Cerebellar nuclear complex (tissue), 1 donor: ENCODE measurements at places on chromosomes 6 and 20.

DNA sequence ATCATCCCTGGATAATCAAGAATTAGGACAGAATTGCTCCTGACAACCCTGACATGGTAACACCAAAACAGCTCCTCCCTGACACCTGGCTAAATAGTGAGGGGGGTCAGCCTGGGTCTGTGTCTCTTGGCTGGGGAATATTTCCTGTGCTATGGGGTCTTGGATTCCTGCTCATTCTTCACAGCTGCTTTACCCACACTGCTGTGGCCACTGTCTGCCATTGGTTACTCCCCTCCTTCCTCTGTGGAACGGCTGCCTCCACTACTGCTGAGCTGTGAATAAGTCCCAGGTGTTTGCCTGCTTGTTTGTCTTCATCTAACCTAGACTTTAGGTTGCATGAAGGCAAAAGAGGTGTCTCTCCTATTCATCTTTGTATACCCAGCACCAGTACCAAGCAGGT, 33.9 kb upstream of the TXLNB start:
- no peak for DNase-seq

DNA sequence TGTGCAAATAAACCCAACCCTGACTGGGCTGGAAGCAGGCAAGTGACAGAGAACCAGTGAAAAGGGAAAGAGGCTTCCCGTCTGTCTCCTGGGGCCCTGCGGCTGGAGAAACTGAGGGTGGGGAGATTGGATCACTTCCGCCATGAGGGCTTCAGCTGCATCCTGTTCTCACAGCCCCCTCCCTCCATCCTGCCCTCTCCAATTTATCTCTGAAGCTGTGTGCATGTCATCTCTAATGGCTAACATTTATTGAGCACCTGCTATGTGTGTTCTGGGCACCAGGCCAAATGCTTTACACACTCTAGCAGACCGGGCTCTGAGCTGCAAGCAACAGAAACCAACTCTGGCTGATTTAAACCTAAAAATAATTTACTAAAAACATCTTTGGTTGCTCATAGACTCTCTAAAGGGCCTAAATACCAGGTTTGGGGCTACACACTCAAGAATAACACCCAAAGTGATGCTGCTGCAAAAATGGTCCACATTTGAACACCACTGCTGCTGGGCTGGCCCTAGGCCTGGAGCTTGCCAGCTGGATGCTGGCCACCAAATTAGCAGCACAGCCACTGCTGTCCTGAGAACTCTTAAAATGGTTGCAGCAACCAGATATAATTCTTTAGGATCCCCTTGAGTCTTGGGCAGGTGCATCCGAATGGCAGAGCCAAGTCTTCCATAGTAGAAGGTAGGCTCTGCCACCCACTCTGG, 123.6 kb upstream of the LRFN2 start:
- no peak for DNase-seq

- DNase-seq: no peak
These were observed 838.4 kb downstream of the DHX35 start for GRCh38 chr20:39800548-39800947.

- no peak for DNase-seq
These were observed 60.8 kb downstream of the BTBD3 start for GRCh38 chr20:11978496-11978895.

DNA sequence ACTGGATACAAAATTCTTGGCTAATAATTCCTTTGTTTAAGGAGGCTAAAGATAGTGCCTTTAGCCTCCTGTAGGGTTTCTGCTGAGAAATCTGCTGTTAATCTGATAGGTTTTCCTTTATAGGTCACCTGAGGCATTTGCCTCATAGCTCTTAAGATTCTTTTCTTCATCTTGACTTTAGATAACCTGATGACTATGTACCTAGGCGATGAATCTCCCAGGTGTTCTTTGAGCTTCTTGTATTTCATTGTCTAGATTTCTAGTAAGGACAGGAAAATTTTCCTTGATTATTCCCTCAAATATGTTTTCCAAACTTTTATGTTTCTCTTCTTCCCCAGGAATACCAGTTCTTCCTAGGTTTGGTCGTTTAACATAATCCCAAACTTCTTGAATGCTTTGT, 479.4 kb upstream of the MAN1A1 start:
- no peak for DNase-seq

GRCh38 chr6:158926414-158926813, 73.6 kb downstream of the RSPH3 start:
- no peak for DNase-seq

GRCh38 chr20:7990385-7990784, 29.2 kb downstream of the TMX4 start:
- no peak for DNase-seq

GRCh38 chr6:110359556-110359955, 1.4 kb upstream of the METTL24 start:
- no peak for DNase-seq

DNA sequence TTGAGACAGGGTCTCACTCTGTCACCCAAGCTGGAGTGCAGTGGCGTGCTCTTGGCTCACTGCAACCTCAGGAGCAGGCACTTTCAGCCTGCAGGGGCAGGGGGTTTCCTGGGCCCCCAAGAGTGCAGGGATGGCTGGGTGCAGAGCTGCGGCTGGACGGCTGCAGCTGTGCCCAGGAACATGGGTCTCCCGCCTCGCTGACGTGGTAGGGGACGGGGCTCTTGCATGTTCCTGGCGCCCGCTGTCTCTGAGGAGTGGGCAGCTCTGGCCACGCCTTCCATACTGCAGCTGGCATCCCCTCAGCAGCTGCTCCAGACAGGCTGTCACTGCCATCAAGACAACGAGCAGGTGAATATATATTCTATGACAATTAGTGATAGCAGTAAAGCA, 2.2 kb upstream of the DEK start:
- no peak for DNase-seq

GRCh38 chr20:62496568-62497218, 20.9 kb upstream of the GATA5 start:
- DNase-seq: no peak

DNA sequence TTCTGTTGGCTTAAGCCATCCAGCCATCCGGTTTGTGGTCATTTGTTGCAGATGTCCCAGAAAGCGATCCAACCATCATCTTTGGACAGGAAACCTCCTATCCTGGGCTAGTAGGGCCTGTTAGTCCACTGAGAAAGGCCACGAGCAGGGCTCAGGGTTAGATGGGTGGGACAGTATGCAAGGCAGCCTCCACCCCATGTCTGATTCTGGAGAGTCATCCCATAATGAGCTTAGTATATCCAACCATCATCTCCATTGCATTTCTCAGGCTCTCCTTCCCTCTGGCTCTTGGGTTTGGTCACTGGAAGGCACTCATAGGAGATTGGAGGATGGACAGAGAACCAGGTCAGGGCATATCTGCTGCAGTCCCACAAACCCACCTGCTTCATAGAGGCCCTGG, 117.8 kb downstream of the LRFN2 start:
- no peak for DNase-seq

DNA sequence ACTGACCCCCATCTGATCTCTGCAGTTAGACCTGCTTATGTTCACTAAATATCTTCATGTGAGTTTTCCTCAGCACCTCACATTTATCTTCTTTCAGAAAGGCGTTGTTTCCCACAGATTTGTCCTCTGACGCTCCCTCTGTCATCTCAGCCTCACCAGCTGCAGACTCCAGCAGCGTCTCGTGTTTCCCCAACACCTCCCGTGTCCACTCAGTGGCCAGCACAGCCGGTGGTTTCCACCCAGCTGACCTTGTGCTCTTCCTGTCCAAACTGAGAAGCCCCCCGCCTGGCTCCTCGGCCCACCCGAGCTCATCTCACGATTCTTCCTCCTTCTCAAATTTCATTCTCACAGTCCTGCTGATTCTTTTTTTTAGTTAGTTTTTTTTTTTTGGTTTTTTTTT, 12.5 kb downstream of the ERMARD start:
- DNase-seq: no peak

- DNase-seq: no peak
These were observed 205.5 kb downstream of the ZNF217 start for GRCh38 chr20:53387983-53388675.

DNA sequence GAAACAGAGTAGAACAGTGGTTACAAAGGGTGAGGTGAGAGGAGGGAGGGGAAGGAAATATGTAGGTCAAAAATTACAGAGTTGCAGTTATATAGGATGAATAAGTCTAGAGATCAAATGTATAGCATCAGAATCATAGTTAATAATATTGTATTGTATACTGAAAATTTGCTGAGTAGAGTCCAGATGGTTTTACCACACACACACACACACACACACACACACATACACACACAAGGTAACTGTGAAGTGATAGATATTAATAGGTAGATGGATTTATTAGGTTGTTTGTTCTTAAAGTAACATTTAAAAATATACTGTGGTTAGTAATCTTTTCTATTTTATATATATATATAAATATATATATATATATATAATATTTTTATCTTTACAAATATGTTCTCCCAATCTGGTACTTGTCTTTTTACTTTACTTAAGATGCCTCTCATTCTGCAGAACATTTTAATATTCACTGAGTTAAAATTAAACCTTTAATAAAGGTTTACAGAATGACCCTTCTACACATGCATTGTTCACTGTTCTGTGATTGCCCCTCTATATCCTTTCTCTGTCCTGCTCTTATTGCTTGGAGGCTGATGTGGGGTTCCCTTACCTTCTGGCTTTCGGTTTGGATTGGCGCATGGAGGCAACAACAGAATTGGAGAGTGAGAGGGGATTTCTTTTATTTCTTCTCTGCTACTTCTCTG, 408 bp downstream of the PTCHD4 start:
- DNase-seq: no peak

GRCh38 chr6:105794870-105795269, 291.3 kb upstream of the PRDM1 start:
- no peak for DNase-seq

GRCh38 chr20:41334443-41335421, 5.9 kb upstream of the LPIN3 start:
- DNase-seq: no peak

DNA sequence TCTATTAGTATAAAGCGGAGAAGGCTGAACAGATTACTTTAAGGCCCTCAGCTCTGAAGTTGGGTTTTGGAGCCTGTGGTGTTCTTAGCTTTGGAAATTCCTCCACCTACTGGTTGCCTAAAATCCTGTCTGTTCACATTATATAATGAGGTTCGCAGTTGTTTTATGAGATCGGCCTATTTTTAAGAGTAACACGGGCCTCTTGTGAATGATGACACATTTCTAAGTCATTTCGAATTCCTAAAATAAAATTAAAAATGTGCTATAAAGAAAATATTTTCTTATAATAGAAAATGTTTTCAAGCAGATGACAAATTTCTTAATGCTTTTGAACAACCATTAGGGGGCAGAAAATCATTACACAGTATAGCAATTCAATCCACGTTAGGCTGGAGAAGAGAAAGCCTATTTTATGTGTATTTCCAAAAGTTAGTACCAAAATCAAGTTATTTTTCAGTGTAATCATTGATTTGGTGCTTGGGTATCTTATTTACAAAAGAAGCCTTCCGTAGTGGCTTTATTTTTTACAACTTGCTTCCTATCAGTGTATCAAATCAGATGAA, 15.8 kb upstream of the FAM8A1 start:
- DNase-seq: peak; percentile 68

DNA sequence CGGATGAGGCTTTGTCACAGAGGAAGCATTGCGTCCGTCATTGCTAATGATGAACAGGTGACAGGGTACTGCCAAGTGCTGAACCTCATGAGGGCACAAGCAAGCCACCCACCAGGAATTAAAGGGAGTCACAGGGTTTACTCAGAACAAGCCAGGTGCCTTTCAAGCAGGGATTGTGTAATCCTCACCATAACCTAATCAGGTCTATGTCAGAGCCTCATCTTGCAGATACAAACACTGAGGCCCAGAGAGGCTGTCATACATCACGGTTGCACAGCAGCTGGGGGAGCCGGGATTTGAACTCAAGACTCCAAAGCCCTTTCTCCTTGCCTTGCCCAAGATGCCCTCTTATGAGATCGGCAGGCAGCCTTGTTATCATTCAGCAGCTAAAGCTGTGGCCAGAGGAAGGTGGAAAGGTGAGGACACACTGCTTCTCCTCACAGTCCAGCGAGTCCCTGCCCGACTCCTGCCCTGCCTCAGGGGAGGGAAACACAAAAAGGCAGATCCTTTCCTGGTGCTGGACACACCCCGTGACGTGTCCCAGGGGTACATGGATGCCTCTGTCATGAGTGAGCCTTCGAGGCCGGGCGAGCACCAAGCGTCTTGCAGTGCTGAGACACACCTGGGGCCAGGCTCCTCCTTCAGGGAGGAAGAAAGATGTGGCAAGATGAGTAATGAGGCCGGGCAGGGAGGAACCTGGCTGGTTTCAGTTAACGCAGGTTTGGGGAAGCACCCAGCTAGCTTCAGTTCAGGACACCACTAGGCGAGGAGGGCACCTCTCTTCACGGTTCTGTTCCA, 214.9 kb downstream of the LY86 start:
- no peak for DNase-seq

DNA sequence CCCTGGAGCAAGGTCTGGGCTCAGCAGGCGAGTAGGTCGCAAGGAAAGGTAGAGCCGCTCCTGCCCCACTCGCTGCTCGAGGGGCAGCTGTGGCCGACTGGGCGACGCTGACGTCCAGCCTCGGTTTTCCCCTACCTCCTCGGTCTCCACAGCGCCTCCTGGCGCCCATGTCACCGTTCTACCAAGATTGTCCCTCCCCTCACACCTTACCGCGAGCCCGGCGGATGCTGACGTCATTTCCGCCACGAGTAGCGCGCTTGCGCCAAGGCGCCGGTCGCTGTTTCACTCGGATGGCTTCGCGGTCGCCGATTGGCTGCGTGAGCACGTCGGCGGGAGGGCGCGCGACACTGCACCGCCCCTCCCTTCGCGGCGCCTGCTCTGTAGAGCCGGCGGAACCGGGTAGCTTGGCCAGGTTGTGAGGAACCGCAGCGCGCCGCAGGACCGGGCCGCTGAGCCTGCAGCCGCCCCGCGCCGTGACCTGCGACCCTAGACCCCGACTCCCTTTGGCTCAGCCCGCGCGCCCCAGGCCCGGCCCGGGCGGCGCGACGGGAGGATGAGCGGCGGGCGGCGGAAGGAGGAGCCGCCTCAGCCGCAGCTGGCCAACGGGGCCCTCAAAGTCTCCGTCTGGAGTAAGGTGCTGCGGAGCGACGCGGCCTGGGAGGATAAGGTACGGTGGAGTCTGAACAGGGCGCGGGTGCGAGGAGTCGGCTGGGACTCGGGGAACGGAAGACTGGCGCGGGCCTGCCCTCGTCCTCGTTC, at the start of gene RAB5IF:
Gene RAB5IF (plus strand): TSS at position 381 of the 759 bp plus-strand sequence. CDS start 173 bp downstream, at position 554.
- DNase-seq: peak; percentile 87
